ENCODE measurements at places on chromosomes 7 and 10.

- DNase-seq = no peak
These were observed 12.3 kb upstream of the CCDC172 start for GRCh38 chr10:116311706-116312490.

GRCh38 chr7:80844916-80845315 is 73.9 kb downstream of the SEMA3C start:
- no peak for DNase-seq

- peak; percentile 72 for DNase-seq
These were observed 913.8 kb downstream of the KCNMA1 start for GRCh38 chr10:76723844-76724243.

DNA sequence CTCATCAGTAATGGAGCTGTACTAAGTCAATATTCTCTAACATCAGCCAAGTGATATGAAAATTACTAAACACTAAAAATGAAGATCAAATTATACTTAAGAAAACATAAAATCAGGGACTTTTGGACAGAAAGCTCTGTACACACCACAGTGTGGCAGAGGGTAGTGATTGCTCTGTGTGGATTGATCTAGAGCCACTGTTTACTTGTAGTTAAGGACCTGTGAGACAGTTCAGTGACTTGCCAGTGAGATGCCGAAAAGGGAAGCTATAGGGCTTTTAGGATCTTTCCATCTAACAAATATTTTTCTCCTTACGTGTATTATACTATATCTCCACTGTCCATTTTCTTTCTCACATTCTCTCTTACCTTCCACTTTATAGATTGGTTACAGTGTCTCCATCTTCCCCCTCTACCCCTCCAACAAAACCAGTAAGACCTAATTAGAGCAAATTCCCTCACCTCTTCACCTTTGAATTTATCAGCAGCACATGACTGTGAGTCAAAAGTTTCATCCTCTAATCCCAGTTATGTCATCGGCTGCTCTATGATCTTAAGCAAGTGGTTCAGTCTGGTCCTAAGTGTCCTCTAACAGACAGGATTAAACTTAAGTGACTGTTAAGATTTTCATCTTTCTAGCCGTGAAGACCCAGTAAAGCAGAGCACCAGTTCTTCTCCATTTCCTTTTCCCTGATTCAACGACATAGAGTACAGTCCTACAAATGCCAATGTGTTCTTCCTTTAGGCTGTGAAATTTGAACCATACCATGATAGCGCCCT is 6.9 kb downstream of the PIK3CG start:
- no peak for DNase-seq

GRCh38 chr7:126001349-126001748 is 1071.7 kb upstream of the POT1 start:
- no peak for DNase-seq

DNA sequence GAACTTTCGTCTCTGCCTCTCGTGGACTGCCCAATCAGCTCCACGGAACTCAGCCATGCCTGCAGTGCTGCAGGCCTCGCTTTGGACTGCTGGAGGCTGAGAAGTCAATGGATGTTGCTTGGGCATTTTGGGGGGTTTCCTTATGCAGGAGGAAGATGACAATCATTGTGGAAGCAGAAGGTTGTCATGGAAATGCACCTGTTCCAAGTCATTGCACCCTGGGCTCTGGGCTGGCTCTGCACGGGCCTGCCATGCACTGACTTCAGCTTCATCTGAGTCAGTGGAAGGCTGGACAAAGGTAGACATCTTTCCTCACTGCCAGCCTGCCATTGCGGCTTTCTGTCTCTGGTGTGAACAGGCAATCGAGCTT is 217.3 kb downstream of the RPS24 start:
- no peak for DNase-seq
